ENCODE measurements at places on chromosomes 6 and 20.

GRCh38 chr20:40961176-40961575, 67.4 kb upstream of the TOP1 start:
- no peak for DNase-seq

GRCh38 chr6:26016963-26017631, 54.5 kb downstream of the TRIM38 start:
- no peak for DNase-seq

- DNase-seq, result no peak
These were observed 84.1 kb upstream of the EPB41L1 start for GRCh38 chr20:36070451-36070850.

DNA sequence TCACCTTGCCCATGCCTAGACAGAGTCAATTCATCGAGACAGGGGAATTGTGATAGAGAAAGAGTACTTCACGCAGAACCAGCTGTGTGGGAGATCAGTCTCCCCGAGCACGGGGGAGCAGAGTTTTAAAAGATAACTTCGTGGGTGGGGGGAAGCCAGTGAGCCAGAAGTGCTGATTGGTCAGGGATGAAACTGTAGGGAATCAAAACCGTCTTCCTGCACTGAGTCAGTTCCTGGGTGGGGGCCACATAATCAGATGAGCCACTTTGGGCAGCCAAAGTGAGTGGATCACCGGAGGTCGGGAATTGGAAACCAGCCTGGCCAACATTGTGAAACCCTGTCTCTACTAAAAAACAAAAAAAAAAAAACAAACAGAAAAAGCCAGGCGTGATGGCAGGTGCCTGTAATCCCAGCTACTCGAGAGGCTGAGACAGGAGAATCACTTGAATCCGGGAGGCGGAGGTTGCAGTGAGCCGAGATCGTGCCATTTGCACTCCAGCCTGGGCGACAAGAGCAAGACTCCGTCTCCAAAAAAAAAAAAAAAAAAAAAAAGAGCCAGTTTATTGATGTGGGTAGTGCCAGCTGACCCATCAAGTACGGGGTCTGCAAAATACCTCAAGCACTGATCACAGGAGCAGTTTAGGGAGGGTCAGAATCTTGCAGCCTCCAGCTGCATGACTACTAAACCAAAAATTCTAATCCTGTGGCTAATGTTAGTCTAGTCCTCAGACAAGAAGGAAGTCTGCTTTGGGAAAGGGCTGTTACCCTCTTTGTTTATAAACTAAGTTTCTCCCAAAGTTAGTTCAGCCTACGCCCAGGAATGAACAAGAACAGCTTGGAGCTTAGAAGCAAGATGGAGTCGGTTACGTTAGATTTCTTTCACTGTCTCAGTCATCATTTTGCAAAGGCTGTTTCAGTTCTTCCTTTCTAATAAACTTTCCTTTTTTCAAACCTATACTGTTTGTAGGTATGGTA, 3.9 kb upstream of the TRIM39 start:
- DNase-seq, result no peak

All from CD4-positive, alpha-beta T cell treated with Interleukin-1 beta for 1 hour (primary cell).